Erythroblast (primary cell): ENCODE measurements at places on chromosomes 1 and 21.

GRCh38 chr1:187682112-187682511 lies 853.4 kb downstream of the PLA2G4A start:
- DNase-seq, result no peak

GRCh38 chr1:172401892-172402291 lies 18.6 kb upstream of the C1orf105 start:
- peak; percentile 15 for DNase-seq

DNA sequence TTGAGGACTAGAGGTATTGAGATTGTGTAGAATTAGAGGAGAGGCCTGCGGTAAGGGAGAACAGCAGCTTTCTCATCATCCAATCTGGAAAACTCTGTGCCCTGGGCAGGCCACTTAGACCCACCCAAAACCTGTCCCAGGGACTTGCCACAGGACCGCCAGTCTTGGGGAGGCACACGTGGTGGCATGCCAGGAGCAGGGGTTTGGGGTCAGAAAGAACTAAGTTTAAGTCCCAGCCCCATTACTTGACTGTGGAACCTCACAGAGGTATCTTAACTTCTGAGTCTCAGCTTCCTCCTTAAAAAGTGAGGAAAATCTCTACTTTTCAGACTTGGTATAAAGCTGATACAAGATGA lies 356.6 kb downstream of the HHAT start:
- no peak for DNase-seq

- DNase-seq, result no peak
These were observed 368.8 kb downstream of the NPHP4 start for GRCh38 chr1:5623399-5623798.

DNA sequence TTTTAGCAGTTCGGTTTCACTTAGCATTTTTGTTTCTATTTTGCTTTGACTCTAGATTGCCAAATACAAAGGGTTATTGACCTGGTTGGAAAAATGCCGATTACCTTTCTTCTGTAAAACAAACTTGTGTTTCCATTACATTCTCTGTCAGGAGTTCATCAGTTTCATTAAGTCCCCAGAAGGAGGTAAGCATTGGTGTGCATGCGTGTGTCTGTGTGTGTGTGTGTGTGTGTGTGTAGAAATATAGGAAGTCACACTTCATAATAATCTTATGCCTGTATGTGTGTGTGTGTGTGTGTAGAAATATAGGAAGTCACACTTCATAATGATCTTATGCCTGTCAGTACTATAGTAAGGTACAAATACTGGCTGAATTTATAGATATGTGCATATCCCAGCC lies 10.0 kb downstream of the RGSL1 start:
- DNase-seq, result no peak

DNA sequence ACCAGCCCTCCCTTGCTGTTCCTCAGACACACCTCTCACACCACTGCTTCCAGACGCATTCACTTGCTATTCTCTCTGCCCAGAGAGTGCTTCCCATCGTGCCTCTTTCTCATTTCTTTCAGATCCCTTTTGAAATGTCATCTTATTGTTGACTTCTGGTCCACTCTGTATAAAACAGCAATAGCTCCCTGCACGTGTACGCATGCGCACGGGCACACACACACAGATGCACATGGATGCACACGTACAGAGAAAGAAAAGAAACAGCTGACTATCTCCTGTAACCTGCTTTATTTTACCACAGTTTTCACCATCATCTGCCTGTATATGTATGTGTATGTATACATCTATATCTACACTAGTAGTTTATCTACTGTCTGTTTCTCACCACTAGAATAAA lies 285.9 kb upstream of the NR5A2 start:
- no peak for DNase-seq

DNA sequence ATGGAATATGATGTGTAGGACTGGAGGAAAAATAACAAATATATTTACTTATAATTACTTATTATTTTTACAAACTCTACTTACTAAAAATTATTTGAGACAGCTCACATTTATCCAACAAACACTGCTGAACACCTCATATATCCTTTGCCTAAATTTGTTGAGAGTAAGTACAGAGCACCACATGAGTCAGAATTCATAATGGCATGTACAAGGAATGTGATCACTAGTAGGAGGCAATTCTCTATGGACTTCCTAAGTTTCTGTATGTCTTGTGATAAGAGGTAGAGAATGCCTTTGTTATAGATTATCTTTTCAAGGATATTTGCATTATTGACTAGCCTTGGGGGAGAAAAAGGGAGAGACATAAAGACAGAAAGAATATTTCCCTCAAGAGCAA lies 8.2 kb upstream of the ST6GALNAC3 start:
- no peak for DNase-seq

- DNase-seq, result no peak
These were observed 81.0 kb upstream of the ARID1A start for GRCh38 chr1:26614655-26615411.

DNA sequence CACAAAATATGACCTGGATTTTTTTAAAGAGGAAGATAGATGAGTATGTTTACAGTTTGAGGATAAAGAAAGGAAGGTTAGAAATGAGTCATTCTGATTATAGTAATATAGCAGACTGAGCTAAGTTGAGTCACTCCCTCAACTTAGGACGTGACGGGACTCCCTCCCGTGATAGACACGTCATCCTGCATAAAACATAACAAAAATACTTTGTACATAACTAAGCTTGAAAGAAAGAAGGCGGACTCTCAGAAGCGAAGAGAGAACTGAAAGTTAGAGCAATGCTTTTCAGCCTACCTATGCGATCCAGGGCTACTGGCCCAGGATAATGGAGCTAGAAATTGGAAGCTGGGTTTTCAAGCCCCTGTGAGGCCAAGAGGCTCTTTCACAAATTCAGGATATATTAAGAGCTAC lies 53.0 kb upstream of the DESI2 start:
- no peak for DNase-seq

GRCh38 chr1:157595356-157595755 lies 2.5 kb downstream of the FCRL4 start:
- DNase-seq, result no peak

DNA sequence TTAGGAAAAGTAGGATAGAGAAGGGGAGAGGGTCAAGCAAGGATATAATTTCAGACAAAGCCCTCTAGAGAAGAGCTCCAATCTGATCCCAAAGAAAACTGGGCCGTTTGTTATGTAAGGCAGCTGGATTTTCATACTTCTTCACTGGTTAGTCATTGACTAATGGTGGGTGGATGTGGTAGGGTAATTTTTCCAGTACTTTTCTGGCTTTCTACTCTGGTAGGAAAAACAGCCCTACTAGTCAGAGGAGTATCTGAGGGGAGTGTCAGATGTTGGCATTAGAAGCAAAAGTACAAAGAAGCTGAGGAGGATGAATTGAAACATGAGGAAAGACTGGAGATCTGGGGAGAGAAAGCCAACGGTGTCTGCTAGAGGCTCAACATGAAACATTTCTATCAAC lies 145.3 kb downstream of the TNFSF18 start:
- no peak for DNase-seq

GRCh38 chr1:244836135-244836521 lies 670 bp downstream of the COX20 start:
- peak; percentile 69 for DNase-seq

DNA sequence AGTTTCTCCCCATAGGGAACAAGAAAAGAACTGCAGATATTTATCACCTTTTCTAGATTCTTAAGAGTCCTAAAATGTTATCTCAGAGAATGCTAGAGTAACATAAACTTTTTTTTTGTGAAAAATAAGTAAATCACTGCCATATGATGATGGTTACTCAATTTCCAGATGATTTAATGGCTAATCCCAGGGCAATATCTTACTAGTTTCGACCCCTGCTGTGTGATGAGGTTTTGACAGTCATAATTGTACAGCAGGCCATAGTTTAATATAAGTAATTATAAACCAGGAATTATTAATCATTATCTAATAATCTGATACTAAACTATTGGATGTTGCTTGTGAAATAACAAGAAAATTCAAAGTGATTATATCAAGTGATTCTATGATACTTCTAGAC lies 210.6 kb downstream of the HLX start:
- no peak for DNase-seq

- no peak for DNase-seq
These were observed 27.9 kb downstream of the MORC3 start for GRCh38 chr21:36347962-36348328.

- DNase-seq, result no peak
These were observed 42.0 kb upstream of the TSPEAR start for GRCh38 chr21:44753357-44753756.

DNA sequence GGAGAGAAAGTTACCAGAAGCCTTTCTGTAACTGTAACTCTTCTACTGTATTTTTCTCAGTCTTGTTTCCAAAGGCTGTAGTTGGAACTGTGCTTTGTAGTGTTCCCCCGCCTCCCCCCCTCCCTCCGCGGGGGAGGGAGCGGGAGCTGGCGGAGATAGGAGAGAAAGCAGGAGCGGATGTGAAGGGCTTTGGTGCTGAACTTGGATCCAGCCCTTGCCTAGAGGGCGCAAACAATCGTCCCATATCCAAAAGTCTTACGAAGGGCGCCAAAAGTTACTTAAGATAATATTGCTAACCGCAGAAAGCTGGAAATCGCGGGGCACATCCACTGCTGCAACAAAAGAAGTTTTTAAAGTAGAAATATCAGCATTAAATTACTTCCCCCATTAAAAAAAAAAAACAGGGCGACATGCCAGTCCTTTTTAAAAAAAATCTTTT lies 2.4 kb upstream of the NFIA start:
- DNase-seq, result peak; percentile 83
